Calu3 (cell line): ENCODE measurements at places on chromosomes 5 and 9. TPM values are rescaled to one million over a fixed set of nuclear protein-coding genes. Genes with fewer than 3 reads are reported as not detected.

- peak overlapping the region; percentile 87 for H3K4me3 ChIP-seq
- peaks cover 45% of the 10 kb centered on the region for H3K36me3 ChIP-seq
- peak overlapping the region; percentile 87 for H3K27ac ChIP-seq
- H3K27me3 ChIP-seq: no peaks in the 10 kb centered on the region
Measured at GRCh38 chr9:33161011-33161588, 6.0 kb downstream of the B4GALT1 start.

The NME5 gene
- 3.9 and 4.0 TPM in 2 replicates for total RNA-seq

The BSPRY gene
- total RNA-seq: 14.5 and 17.4 TPM in 2 replicates

GRCh38 chr9:97923529-97924108, 1.3 kb upstream of the TRMO start:
- peak overlapping the region; percentile 88 for H3K4me3 ChIP-seq
- no peaks in the 10 kb centered on the region for H3K27me3 ChIP-seq
- peak overlapping the region; percentile 99 for H3K27ac ChIP-seq
- peaks cover 21% of the 10 kb centered on the region for H3K36me3 ChIP-seq
- peaks cover 19% of the 10 kb centered on the region for H3K4me1 ChIP-seq

GRCh38 chr5:42929871-42930270, 110.2 kb downstream of the ANXA2R start:
- no peaks in the 10 kb centered on the region for H3K27me3 ChIP-seq
- peaks cover 21% of the 10 kb centered on the region for H3K4me1 ChIP-seq
- peak overlapping the region; percentile 56 for H3K27ac ChIP-seq
- H3K4me3 ChIP-seq: no peak overlapping the region

DNA sequence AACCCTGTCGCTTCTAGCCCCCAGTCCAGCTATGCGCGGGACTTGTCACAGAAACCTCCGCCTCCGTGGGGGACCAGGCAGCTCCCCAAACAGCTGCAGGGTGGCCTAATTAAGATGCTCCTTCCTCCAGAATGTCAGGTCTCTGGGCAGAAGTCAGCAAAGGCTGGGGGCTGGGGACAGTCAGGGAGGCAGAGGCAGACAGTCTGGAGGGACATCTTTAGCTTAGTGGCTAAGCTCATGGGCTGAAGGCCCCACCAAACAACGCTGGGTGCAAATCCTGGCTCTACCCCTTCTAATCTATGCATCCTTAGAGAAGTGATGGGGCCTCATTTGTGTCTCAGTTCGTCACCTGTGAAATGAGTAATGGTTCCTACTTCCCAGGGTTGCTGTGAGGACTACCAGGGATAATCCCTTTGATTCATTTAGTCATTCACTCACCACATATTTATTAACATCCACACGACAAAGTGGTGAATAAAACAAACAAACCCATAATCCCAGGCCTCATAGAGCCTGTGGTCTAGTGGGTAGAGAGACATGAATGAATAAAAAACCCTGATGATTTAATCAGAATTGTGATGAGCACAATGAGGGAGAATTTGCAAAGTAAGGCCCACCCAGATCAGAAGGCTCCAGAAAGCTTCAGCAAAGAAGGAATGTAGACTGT, 20.2 kb upstream of the MED27 start:
- no peak overlapping the region for H3K27ac ChIP-seq
- no peak overlapping the region for H3K4me3 ChIP-seq
- no peaks in the 10 kb centered on the region for H3K4me1 ChIP-seq
- H3K36me3 ChIP-seq: no peaks in the 10 kb centered on the region
- H3K27me3 ChIP-seq: peaks cover 55% of the 10 kb centered on the region
- DNase-seq: no peak
